Right cardiac atrium (tissue), 5 donors: ENCODE measurements at places on chromosomes 16 and 17.

DNA sequence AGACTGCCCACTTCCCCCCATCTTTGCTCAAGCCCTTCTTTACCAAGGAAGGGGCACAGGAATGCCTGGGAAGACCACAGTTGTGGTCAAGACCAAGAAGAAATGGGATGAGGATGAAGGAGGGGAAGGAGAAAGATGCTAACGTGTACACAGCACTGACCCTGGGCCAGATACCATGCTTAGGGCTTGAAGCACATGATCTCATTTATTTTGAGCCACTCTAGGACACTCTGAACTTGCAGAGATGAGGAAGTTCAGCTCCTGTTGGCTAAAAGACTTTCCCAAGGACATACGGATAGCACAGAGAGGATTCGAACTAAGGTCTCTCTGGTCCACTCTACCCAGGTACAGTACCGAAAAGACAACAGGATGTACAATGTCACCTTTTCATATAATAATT, 42.6 kb downstream of the PIK3R5 start:
- no peak for DNase-seq

GRCh38 chr16:83134638-83135037, 507.9 kb downstream of the CDH13 start:
- no peak for DNase-seq

GRCh38 chr16:10332241-10332640, 53.6 kb upstream of the ATF7IP2 start:
- DNase-seq = no peak

DNA sequence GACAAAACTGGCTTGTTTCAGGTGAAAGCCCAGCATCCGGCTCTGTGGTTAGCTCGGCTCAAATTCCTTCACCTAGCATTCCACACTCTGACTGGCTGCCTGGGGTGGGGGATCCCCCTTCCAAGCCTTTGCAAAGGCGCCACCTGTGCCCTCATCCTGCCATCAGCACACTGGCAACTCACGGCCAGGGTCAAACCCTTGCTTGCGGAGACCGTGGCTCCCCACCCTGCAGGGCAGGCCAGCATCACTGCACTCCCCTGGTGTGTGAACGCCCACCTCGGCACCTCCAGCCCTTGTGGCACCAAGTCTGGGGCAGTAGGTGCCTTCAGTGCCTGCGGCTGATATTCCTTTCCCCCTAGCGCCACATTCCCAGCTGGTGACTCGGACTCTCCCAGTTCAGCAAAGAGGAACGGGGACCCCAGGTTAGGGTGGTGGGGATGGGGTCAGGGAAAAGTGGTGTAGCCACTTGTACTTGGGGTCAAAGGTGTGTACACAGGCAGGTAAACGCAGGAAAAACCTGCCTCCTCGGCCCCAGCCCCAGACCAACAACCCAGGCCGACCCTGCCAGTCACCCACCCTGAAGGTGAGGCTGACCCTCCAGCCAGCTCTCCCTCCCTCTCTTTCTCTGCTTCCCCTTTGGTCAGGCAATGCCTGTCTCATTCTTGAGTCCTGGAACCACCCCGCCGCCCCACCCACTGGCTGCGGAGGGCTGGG, 1.1 kb downstream of the FLII start:
- peak; percentile 85 for DNase-seq

GRCh38 chr17:13920413-13920812, 148.9 kb upstream of the COX10 start:
- no peak for DNase-seq

DNA sequence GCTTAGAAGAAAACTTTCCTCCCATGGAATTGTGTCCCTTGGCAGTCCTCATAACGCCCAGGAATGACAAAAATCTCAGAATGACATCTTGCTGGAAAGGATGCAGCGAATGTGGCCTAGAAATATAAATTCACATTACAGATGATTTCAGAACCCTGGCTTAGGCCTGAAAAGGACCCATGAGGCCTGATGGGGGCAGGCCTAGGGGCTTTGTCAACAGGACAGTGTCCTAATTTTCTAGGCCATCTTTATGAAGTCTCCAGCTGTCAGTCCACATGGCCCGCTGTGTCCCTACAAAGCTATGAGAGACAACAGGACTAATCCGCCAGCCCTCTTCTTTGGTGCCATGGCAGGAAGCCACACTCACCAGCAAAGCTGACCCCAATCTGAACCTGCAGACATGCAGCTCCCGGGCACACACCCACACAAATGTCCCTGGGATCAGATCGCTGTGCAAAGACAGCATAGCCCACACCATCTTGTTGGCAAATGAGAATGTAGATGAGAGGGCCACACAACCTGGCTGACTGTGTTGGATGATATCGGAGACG, 40.4 kb upstream of the DNAH17 start:
- no peak for DNase-seq

GRCh38 chr17:8966926-8967325, 1.4 kb upstream of the PIK3R5 start:
- no peak for DNase-seq

DNA sequence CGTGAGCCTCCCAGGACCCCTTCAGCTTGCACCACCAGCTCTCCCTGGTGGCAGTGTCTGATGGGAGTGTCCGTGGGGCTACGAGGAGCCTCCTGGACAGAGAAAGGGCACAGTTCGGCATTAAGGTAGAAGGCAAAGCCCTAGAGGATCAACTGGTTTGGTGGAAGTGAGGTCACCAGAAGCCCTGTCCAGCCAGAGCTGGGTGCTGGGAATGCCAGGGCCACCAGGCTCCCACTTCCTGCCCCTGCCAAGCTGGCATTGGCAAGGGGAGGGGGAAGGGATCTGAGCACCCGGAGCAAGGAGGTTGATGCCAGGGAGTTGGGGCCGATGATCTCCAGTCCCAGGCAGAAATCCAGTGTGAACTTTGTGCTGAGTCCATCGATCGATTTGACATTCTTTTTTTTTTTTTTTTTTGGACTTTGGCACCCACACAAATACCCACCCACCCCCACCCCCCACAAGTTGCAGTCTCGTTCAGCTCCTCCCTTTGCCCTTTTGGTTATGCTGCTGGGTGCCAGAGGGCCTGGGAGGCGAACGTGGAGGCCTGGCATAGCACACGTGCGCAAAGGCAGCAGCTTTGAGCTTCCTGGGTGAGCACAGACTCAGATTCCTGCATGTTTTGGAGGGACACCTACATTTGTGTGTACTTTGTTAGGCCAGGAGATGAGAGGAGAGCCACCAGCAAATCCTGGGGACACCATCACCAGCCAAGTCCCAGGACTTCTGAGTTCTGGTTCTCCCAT, 2.1 kb downstream of the NHERF1 start:
- DNase-seq = peak; percentile 36

DNA sequence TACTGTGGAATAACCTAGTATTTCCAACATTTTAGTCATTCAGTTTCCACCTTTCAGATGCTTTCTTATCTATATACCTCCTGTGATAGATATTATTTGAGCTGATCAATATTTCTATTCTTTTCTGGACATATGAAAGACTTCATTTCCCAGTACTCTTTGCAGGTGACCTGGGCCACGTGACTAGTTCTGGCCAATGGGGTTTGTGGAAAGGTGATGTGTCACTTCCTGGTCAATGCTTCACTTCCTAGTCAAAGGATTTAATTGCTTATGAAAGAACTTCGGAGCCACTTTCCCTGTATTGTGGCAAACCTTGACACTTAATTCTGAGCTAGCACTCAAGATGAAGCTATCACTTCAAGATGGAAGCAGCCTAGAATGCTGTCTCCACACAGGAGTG, 248.9 kb upstream of the FOXF1 start:
- no peak for DNase-seq

DNA sequence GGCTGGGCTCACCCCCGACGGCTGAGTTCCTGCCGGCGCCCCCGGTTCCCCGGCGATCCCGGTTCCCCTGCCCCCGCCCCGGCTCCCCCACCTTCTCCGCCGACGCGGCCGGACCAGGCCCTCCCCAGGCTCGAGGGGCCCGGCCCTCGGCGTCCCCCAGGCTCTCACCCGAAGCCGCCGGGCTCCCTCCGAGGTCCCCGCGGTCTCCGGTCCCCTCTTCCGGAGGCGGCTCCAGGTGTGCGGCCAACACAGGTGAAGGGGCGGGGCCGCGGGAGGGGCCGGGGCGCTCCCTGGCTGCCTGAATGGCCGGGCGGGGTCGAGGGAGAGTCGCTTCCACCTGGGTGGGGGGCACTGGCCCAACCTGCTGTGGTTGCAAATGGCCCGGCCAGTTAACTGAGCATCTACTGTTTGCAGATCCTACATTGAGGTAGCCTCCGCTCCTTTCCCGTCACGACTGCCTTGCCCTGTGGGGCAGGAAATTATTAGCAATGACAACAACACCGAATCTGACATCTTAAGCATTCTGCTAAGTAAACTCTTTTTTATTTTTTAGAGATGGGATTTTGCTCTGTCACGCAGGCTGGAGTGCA, at the start of gene BICDL2:
BICDL2 (minus strand) TSS at position 219 of the 590 bp plus-strand sequence. CDS start 1,448 bp downstream, outside the sequence.
- no peak for DNase-seq

- DNase-seq = peak; percentile 92
Observed at GRCh38 chr16:88784074-88784855, 755 bp downstream of the PIEZO1 start.

DNA sequence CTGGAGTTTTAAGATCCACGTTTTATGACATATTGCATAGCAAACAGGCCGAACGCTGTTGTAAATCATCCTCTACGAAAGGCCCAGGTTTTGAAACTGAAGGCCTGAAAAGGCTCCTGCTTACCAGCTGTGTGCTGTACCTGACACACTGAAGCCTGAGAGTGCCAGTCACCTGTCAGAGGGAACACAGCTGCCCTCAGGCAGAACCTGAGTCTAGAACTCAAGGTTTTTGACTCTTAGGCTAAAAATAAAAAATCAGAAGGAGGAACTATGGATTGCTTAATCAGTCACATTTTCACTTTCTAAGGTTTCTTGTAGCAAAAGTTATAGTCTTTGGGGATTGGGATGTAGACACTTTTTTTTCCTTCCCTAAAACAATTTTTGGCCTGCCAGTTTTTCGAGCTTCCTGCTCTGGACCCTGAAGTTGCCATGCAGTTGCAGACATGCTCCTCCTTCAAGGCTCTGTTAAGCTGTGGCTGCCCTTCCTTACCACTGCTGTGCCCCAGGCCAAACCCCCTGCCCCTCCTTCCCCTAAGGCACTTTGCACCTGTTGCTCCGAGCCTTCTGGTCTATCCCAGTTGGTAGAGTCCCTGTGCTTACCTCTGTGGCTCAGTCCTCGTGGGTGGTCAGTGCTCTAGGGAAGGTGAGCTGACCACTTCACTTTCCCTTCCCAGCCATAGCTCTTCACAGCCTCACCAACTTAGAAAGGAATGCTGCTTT, 56.6 kb downstream of the TENT4B start:
- no peak for DNase-seq

DNA sequence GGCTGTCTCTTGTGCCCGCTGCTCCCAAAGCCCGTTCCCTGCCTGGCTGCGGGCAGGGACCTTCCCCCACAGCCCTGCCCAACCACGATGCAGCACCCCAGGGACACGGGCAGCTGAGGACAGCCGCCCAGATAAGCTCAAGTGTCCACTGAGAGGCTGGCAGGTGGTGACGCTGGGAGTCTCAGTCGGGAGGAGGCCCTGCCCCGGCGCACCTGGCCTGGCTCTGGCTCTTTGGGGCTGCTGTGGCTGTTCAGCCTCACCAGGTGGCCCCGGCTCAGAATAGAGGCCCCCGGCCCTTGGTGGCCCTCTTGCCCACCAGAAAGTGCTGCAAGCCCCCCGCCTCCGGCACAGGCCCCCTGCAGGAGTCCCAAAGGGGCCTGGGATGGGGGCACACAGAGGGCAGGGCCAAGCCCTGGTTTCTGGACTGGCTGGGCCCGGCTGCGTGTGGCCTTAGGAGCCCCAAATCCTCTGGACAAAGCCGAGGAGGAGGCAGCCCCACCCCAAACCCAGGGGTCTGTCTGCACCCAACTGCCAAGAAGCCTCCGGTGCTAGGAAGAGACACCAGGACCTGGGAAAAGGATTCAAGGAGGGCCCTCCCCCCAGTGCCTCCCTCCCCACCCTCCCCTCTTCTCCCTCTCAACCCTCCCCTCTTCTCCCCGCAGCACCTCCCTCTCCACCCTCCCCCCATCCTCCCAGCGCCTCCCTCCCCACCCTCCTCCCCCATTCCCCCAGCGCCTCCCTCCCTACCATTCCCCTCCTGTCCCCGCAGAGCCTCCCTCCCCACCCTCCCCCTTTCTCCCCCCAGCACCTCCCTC, 5.3 kb downstream of the NTHL1 start:
- DNase-seq = peak; percentile 56

- peak; percentile 87 for DNase-seq
Observed at GRCh38 chr17:9239793-9240658, 218.7 kb downstream of the NTN1 start.

- DNase-seq = no peak
Observed at GRCh38 chr16:20029611-20030010, 44.1 kb downstream of the GPR139 start.

GRCh38 chr17:51435641-51436091, 175.3 kb downstream of the UTP18 start:
- DNase-seq = peak; percentile 86

DNA sequence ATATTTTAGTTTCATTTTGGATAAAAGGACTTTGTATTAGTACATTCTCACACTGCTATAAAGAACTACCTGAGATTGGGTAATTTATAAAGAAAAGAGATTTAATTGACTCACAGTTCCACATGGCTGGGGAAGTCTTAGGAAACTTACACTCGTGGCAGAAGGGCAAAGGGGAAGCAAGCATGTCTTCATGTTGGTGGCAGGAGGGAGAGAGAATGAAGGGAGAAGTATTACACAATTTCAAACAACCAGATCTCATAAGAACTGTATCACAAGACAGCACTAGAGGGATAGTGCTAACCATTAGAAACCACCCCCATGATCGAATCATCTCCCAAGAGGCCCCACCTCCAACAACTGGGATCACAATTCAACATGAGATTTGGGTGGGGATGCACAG, 142.9 kb downstream of the USP31 start:
- no peak for DNase-seq

DNA sequence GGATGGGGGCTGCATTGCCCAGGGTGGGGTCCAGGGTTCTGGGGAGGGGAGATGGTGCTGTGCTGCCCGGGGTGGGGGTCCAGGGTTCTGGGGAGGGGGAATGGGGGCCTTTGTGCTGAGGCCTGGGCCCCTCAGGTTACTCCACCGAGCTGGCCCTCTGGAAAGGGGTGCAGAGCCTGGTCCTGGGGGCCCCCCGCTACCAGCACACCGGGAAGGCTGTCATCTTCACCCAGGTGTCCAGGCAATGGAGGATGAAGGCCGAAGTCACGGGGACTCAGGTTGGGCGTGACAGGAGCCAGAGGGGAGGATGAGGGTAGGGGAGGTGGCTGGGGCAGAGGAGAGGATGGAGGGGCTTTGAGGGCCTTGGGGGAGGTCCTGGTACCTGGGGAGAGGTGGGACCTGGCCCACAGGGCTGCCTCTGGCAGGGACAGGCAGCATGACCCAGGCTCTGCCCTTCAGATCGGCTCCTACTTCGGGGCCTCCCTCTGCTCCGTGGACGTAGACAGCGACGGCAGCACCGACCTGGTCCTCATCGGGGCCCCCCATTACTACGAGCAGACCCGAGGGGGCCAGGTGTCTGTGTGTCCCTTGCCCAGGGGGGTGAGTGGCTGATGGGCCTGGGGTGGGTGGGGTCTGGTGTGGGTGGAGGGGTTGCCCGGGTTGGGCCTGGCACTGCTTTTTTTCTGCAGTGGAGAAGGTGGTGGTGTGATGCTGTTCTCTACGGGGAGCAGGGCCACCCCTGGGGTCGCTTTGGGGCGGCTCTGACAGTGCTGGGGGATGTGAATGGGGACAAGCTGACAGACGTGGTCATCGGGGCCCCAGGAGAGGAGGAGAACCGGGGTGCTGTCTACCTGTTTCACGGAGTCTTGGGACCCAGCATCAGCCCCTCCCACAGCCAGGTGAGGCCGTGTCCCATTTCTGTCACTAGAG, 7.8 kb downstream of the ITGAX start:
- DNase-seq = no peak
